HepG2 (cell line): ENCODE measurements at places on chromosomes 4 and X.

DNA sequence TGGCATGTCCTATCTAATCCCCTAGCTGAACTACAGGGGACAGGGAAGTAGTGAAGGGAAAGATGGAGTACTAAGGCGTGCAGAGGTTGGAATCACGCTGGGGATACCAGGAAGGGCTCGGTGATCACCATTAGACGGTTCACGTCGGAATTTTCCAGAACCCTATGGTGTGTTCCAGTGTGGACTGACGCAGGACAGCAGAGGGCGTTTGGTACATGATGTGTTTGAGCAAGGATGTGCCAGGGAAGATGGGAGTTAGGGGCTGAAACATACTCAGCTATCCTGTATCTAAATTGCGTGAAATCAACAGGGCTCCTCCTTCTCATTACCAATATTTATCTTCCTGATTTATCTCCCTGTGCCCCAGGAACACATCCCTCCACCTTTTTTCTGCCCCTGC, 33.7 kb downstream of the PRPS2 start:
- no peak for DNase-seq
- H3K4me1 ChIP-seq = no peaks in the 10 kb centered on the region
- no peak overlapping the region for H3K27ac ChIP-seq
- no peak overlapping the region for H3K4me3 ChIP-seq
- no peaks in the 10 kb centered on the region for H3K36me3 ChIP-seq
- H3K27me3 ChIP-seq = no peaks in the 10 kb centered on the region

GRCh38 chr4:113773756-113774155, 12.2 kb upstream of the CAMK2D start:
- no peak for DNase-seq
- H3K27me3 ChIP-seq = no peaks in the 10 kb centered on the region
- H3K4me3 ChIP-seq = no peak overlapping the region
- H3K36me3 ChIP-seq = no peaks in the 10 kb centered on the region
- no peaks in the 10 kb centered on the region for H3K4me1 ChIP-seq

GRCh38 chrX:33126469-33126868, 84.9 kb downstream of the DMD start:
- H3K36me3 ChIP-seq = no peaks in the 10 kb centered on the region
- H3K27me3 ChIP-seq = no peaks in the 10 kb centered on the region
- H3K4me3 ChIP-seq = no peak overlapping the region
- no peaks in the 10 kb centered on the region for H3K4me1 ChIP-seq

- H3K36me3 ChIP-seq = no peaks in the 10 kb centered on the region
- no peaks in the 10 kb centered on the region for H3K4me1 ChIP-seq
- DNase-seq = no peak
Measured at GRCh38 chr4:120855307-120856001, 67.1 kb downstream of the PRDM5 start.

GRCh38 chr4:175946472-175947116, 119.0 kb upstream of the WDR17 start:
- no peak overlapping the region for H3K27ac ChIP-seq
- no peaks in the 10 kb centered on the region for H3K4me1 ChIP-seq
- H3K27me3 ChIP-seq = no peaks in the 10 kb centered on the region
- no peak for DNase-seq
- no peaks in the 10 kb centered on the region for H3K36me3 ChIP-seq

DNA sequence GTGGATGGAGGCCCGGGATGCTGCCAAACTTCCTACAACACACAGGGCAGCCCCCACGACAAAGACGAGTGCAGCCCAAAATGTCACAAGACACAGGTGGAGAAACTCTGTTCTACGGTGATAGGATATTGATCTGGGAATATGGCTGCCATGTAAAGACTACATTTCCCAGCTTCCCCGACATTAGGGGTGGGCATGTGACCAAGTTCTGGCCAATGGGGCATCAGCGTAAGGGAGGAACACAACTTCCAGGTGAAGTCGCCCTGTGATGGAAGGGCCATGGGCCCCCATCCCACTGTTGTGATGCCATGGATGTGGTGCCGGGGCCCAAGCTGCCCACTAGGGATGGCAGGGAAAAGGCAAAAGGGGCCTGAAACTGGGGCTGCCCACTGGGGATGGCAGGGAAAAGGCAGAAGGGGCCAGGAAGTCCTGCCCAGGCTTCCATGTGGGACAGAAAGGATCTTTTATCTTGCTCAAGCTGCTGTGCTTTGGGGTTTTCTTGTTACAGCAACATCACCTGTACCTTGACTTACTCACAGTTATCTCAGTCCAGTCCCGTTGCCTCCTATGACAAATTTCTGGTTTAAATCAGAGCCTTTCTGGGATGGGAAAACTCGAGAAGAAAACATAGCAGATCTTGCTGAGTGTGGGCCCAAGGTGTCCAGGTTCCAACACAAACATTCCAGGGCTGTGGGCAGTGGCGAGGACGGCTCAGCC, 9.7 kb upstream of the ADRA2C start:
- no peak overlapping the region for H3K4me3 ChIP-seq
- peaks cover 81% of the 10 kb centered on the region; the same call in 2 of the 3 replicates for H3K27me3 ChIP-seq
- no peak for DNase-seq
- no peaks in the 10 kb centered on the region; the same call in 1 of the 2 replicates for H3K36me3 ChIP-seq
- no peak overlapping the region for H3K27ac ChIP-seq

GRCh38 chr4:168208957-168209614, 109.5 kb downstream of the DDX60 start:
- no peak for DNase-seq
- H3K27me3 ChIP-seq = no peaks in the 10 kb centered on the region
- no peaks in the 10 kb centered on the region for H3K4me1 ChIP-seq
- H3K36me3 ChIP-seq = no peaks in the 10 kb centered on the region
- H3K27ac ChIP-seq = no peak overlapping the region

DNA sequence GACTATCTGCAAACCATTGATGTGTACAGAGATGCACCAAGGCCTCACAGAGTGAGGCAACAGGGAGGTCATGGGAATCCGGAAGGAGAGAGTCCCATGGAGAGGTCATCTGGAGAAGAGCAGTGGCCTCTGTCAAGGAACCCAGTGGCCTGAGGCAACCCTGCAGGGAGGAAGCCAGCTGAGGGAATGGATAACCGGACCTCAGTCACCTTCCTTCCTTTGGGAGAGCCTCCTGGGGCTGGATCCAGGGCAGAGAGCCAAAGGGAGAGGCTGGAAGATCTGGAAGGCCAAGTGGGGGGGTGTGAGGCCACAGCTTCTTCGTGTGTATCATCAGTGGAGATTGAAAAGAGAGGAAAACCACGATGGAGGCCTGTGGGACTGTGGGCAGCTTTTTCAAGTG, 24.3 kb upstream of the CD38 start:
- no peak overlapping the region for H3K4me3 ChIP-seq
- no peak overlapping the region for H3K27ac ChIP-seq
- H3K4me1 ChIP-seq = peaks cover 5% of the 10 kb centered on the region; the same call in 1 of the 2 replicates

DNA sequence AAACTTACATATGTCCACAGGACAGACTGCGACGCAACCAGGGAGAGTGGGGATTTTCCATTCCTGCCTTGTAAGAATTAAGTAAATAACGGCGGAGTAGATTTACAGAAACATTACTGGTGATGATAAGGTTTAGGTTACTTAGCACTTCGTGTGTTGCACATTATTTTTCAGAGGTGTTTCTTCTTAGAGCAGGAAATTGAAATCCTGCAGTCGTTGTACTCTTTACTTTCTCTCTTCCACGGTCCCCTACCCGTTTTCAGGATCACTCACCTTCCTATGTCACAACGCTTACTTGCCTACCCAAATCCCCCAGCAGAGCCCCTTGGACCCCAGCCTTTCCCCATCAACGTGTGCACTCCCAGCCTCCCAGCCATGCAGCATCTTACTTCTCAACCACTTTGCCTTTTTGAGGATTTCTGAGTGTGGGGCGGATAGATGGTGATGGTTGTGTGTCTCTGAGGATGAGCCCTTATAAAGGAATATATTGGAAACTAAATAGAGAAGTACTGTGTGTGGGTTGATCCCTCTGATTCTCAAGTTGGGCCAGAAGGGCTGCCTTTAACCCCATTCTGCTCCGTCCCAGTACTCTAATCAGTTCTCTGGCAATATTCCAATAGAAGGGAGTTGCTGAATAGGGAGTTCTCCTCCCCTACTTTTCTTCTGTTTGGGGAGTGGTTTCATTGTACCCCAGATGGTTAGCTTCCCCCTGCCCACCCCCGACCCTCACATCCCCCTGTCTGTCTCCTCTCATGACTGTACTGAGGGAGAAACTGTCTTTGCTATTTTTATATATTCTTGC, 1.6 kb downstream of the MID2 start:
- peaks cover 1% of the 10 kb centered on the region; the same call in 1 of the 2 replicates for H3K27me3 ChIP-seq
- H3K27ac ChIP-seq = no peak overlapping the region
- H3K4me3 ChIP-seq = no peak overlapping the region
- no peak for DNase-seq
- no peaks in the 10 kb centered on the region for H3K36me3 ChIP-seq

GRCh38 chrX:115226929-115227328, 7.0 kb downstream of the LRCH2 start:
- no peaks in the 10 kb centered on the region for H3K27me3 ChIP-seq
- no peak overlapping the region for H3K27ac ChIP-seq

DNA sequence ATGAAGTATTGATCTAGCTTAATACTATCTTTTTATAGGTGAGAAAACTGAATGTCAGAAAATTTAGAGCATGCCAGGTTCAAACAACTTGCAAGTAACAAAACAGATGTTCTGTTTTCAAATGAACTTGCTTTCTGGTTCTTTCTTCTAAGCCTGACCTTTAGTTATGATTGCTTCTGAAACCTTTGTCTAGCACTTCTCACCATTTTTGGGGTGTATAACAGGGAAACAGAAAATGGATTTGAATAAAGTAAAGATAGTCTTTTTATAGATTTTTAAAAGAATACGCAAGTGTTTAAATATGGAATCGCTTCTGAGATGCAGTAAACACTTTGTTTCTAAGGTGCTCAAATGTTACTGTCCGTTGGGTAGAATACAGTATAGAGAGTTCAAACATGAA, 687.2 kb upstream of the CPEB2 start:
- H3K4me3 ChIP-seq = no peak overlapping the region
- no peaks in the 10 kb centered on the region for H3K4me1 ChIP-seq
- DNase-seq = no peak
- H3K27me3 ChIP-seq = no peaks in the 10 kb centered on the region
- no peaks in the 10 kb centered on the region for H3K36me3 ChIP-seq
